Fibroblast of skin of left biceps (primary cell): ENCODE measurements at places on chromosomes 2 and 18.

- peak; percentile 66 for DNase-seq
Observed at GRCh38 chr2:196293751-196294515, 122.6 kb upstream of the STK17B start.

DNA sequence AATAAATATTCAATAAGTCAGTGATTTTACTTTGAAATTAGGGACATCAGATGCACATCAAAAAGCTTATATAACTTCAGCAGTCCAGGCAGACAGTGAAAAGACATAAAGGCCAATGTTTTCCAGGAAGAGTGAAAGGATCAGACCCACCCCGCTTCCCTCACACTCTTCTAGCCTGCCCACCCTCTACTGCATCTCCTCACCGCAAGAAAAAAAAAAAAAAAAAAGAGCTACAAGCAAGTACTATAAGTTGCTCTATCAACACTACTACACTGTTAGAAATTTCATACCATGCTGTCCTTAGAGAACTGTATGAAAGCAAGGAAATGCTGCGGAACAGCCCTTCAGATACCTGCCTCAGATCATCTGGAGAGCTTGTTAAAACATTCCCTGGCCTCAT, 240.8 kb downstream of the ZEB2 start:
- DNase-seq = no peak

- DNase-seq = no peak
Observed at GRCh38 chr2:237588044-237588696, 2.4 kb downstream of the RAB17 start.

- DNase-seq = no peak
Observed at GRCh38 chr2:228665232-228665631, 483.7 kb upstream of the SPHKAP start.

DNA sequence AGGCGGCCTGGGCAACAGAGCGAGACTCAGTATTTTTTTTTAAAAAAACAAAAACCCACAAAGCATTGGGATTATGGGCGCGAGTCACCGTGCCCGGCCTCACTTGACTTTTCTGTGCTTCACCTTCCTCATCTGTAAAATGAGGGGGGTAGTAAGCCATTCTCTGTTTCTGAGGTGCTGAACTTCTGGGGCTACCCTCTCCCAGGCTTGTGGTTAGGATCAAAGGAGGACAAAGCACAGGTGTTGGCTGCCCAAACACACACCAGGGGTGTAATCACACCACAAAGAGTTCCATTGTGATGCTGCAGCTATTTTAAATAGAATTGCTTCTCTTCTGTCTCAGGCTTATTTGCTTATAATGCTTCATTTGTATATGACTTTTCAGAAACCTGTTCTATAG, 35.8 kb upstream of the INHBB start:
- DNase-seq = no peak

- peak; percentile 44 for DNase-seq
Observed at GRCh38 chr2:107595749-107596148, 230.9 kb upstream of the RGPD4 start.
